ENCODE measurements at places on chromosomes 1 and 21.

- DNase-seq: no peak
These were observed 11.2 kb downstream of the TNFRSF1B start for GRCh38 chr1:12177999-12178441.

DNA sequence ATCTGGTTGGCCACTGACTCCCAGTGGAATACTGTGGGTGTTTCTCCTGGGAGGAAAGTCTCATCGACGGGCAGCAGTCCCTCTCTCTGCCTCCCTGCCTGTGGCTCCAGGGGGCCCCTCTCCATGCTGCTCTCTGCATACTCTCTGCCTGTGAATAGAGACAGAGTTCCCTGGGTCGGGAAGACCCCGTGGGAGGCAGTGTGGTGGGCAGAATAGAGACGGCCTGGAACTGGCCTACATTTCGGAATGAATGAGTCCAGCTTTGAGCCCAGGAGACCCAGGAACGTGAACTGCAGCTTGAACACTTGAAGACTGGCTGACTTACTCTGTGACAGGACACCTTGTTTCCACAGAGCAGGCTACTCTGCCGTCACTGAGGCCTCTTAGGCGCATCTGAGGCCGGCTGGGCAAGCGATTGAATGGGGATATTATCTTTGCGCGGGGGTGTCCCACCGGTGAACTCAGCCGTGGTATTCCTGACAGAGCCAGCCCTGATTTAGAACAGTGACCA lies 64.0 kb downstream of the KIF21B start:
- DNase-seq: no peak

DNA sequence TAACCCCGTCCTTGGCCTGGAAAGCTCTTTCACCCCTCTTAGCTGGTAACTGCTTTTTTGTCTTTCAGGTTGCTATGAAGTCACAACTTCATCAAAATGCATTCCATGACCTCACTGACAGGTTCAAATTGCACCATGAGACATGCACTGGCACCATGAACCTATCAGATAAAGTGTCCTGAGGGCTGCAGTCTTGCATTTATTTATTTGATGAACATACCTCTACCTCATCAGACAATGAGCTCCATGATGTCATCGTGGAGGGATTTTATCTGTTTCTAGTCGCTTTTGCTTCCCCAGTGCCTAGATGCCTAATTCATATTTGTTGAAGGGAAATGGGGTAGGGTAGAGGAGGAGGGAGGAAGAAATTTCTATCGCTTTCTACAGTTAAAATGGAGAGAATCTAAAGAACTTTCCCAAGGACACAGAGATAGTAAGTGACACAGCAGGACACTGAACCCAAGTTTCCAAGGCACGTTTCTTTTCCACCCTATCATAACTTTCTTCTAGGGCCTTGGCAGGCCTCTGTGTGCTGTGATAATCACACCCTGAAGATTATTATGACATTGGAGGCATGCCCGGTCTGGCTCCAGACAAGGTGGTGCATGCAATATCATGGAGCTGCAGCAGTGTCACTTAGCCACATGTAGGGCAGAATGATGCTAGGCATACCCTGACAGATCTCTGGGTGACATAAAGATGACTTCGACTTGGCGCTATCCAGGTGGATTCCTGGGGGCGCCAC lies 69.5 kb downstream of the CD58 start:
- no peak for DNase-seq

- no peak for DNase-seq
These were observed 11.2 kb upstream of the RXRG start for GRCh38 chr1:165456114-165456513.

DNA sequence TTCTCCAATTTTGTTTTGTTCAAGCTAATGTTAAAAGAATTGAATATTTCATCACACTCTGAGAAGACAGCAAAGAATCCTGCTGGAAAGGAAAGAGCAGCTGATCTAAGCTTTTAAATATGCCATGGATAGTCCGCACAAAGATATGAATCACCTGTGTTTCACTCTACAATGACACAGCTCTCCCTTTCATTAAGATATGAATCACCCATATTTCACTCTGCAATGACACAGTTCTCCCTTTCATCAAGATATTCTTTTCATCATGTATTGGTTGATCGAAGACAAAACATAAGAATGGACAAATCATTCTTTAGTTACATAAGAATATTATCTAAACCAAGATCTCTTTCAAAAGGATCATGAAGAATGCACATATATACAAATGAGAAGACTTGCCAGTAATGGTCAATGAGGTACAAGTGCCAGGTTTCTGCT lies 367.3 kb downstream of the SMYD3 start:
- DNase-seq: peak; percentile 92

- DNase-seq: no peak
These were observed 49.4 kb downstream of the MAN1A2 start for GRCh38 chr1:117416546-117417125.

- DNase-seq: no peak
These were observed 36.2 kb upstream of the UBE2U start for GRCh38 chr1:64167176-64167575.

DNA sequence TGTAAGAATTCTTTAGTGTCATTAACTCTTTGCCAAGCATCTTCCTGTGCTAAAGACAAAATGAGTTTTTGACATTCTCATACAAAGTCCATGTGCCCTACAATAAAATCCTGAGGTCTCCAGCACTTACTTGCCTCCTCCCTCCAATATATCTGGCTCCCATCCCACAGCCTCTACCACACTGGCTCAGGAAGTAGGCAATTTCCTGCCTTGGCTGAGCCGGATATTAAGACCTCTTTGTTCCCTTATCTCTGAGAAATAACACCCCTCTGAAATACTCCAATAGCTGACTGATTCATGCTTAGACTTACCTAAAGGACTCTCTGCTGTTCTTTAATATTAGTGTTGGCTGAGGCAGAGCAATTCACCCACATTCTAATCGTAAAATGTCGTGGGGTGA lies 37.6 kb upstream of the GORAB start:
- peak; percentile 3 for DNase-seq

DNA sequence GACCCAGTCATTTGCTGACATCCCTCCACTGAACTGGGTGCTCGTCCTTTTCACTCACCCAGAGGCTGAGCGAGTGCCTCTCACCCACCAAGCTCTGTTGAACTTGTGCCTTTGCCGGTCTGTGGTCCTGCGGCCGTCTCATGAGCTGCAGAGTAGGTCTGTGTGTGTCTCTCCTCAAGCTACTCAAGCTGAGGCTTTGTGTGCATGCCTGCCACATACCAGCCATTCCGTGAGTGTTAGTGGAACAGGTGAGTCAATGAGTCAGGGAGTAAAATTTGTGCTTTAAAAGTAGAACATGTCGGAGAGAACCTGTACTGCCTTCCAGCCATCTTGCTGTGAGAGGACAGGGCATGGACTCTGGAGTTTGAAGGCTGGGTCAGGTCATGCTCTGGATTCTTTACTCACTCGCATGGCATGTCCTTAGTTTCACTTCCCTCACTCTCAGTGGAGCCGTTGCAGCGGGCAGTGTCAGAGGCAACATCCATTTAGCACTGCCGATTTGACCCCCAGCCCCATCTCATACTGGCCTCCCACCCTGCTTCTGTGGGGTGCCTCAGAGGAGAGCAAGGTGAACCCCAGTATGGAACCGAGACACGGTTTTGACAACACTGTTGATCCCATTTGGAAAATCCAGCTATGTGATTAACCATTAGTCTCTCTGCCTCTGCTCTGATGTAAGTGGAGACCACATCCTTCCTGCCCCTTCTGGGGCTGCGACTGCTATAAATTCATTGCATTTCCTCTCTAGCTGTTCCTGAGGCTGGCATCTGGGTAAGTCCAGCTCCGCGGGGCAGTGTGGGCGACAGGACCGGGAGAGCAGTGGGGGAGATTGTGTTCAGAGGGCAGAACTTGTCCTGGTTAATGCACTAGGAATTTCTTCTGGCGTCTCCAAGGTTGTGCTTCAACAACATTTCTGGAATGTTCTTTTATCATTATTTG lies at the start of gene NLRP3:
NLRP3 (plus strand) TSS at position 751 of the 939 bp plus-strand sequence. CDS start 2,628 bp downstream, outside the sequence.
- DNase-seq: peak; percentile 90

GRCh38 chr1:168980656-168981055 lies 125.8 kb upstream of the ATP1B1 start:
- DNase-seq: no peak

GRCh38 chr21:38208118-38208517 lies 48.7 kb upstream of the KCNJ15 start:
- no peak for DNase-seq

Measured in SW 1271 (cell line).